ENCODE measurements at places on chromosomes 12 and 14. TPM values are rescaled to one million over a fixed set of nuclear protein-coding genes. Genes with fewer than 3 reads are reported as not detected.

- DNase-seq: no peak
These were observed 880 bp downstream of the PNMA1 start for GRCh38 chr14:73713206-73713802.

DNA sequence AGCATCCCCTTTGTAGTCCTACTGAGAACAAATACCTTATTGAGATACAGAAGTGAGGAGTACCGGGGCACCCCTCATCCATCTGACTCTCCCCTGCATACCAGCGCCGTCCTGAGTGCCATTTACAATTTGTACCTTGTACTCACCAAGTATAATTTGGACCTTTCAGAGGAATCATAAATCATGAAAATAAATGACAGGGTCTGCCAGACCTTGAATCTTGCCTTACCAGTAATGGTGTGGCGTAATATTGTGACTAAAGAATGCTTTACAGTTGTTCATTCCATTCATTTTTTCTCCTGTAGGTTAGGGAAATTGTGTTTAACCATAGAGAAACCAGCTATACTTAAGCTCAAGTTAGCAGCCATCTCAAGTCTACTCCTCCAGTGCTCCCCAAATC is 243.7 kb upstream of the RGS6 start:
- no peak for DNase-seq

DNA sequence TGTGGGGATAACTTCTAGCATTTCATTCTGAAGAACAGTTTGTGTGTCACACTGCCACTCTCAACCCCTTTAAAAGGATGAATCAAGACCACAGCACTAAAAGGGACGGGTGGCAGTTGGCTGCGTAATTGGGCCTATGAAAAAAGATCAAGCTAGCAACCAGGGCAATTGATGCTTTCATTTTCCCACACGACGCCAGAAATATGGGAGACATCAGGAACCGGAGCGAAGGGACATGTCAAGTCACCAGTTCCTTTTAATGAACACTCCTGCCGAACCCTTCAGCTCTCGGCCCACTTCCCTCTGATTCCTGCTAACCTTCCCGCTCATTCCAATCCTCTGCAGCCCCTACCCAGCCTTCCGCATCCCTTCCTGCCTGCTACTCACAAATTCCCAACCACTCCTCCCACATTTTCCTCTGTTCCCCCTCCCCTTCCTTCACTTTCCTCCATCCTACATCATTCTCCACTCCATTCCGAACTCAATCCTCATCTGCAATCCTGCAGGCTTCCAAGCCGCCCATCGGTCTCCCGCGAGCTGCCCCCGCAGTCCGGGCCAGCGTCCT is 753 bp downstream of the CSRNP2 start:
- DNase-seq: peak; percentile 24

GRCh38 chr12:120497524-120498150 is 1.7 kb downstream of the DYNLL1 start:
- DNase-seq: no peak

GRCh38 chr14:73290279-73290678 is 53.0 kb downstream of the PAPLN start:
- DNase-seq: no peak

- DNase-seq: no peak
These were observed 183.1 kb downstream of the EGLN3 start for GRCh38 chr14:33767586-33768457.

- DNase-seq: no peak
These were observed 17.9 kb upstream of the KTN1 start for GRCh38 chr14:55562135-55562534.

DNA sequence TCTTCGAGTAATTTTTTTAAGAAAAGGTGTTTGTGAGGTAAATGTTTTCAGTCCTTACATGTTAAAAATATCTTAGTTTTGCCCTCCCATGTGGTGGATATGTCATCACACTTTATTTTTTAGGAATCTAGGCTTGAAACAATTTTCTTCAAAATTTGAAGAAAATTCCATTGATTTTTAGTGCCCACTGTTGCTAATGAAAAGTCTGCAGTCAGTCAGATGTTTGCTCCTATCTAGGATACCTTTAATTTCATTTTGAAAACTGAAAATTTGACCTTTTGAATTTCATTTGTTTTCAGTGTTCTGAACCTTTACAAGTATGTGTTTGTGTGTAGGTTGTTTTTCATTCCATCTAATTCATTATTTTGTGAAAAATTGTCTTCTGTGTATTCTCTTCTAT is 105.4 kb downstream of the LRRK2 start:
- no peak for DNase-seq

Gene HOXC6
- total RNA-seq: not detected

Gene FOXG1
- 65.2 TPM for total RNA-seq

Gene CHFR
- 31.4 TPM for total RNA-seq

Gene TMEM116
- total RNA-seq: 43.2 TPM

Gene MYF5
- total RNA-seq: not detected

Gene TSPAN19
- not detected for total RNA-seq
